ENCODE measurements at places on chromosomes 12 and 14.

GRCh38 chr14:82328442-82328841 is 794.8 kb upstream of the SEL1L start:
- no peaks in the 10 kb centered on the region for H3K4me1 ChIP-seq
- H3K27me3 ChIP-seq: no peaks in the 10 kb centered on the region
- no peak overlapping the region for H3K27ac ChIP-seq
- no peak overlapping the region for H3K4me3 ChIP-seq
- no peaks in the 10 kb centered on the region for H3K36me3 ChIP-seq

DNA sequence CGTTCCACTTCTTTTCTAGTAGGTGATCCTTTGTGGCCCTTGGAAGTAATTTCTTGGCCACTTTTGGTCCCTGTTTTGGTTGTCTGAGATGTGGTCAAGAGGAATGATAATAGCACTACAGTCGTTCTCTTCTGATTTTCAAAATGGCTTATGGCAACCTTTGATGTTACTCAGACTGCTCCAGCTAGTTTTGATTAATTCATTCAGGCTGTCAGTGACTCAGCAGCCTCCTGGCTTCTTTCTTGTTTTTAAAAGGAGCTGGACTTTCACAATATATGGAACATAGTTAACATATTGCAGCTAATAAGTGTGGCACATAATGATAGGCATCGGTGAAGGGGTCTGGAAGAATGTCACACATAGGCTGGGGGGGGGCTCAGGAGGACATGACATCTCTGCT is 47.3 kb downstream of the WDR20 start:
- no peaks in the 10 kb centered on the region for H3K36me3 ChIP-seq
- H3K4me1 ChIP-seq: peaks cover 33% of the 10 kb centered on the region
- H3K27me3 ChIP-seq: no peaks in the 10 kb centered on the region
- H3K4me3 ChIP-seq: peak overlapping the region; percentile 68
- peak overlapping the region; percentile 59 for H3K27ac ChIP-seq

DNA sequence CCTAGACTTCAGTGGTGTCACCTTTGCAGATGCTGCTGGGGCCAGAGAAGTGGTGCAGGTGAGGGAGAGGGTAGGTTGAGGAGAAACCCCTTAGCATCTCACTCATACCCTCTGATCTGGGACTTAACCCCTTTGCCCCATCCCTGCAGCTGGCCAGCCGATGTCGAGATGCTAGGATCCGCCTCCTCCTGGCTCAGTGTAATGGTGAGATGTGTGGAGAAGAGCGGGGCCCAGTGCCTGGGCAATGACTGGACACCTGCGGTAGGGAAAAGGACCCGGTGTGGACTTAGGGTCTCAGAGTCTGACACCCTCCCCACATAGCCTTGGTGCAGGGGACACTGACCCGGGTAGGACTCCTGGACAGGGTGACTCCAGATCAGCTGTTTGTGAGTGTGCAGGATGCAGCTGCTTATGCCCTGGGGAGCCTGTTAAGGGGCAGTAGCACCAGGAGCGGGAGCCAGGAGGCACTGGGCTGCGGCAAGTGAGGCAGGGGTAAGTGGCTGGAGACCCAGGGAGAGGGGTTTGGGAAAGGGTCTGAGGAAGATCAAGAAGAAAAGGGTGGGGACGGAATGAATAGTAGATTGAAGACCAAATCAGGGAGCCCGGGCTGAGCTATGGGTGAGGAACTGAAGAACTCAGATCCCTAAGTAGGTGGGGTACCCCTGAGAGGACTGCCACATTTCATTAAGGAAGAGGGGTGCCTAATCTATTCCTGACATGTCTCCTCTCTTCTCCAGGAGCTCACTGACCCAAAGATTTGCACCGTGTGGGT is 7.6 kb downstream of the B4GALNT1 start:
- no peak overlapping the region for H3K27ac ChIP-seq
- no peak for DNase-seq

DNA sequence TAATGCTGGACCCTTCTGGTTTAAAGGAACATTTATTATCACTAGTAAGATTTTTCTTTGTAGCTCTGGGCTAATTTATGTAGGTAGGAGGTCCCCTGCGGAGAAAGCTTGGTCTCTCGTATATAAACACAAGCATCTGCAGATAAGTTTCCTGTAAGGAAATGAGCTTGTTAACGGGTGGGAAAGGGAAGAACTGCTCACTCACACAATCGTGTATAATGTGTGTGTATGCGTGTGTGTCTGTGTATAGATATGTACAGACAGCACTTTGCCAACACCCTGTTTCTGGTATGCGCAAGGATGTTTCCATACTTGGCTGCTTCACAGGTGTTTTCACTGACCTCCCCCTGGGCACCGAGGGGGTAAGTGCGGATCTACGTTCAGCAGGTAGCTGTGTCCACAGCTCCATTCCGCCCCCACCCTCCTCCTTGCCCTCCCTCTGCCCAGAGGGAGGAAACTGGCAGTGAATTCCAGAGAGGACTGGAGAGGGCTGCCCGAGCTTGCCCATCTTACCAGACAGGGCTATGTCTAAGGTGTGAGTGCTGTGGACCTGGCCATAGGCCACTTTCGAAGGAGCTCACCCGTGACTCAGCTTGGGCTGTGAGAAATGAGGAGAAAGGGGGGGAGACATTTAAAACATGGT is 65.2 kb downstream of the NINJ2 start:
- no peaks in the 10 kb centered on the region for H3K27me3 ChIP-seq
- peaks cover 3% of the 10 kb centered on the region for H3K4me1 ChIP-seq
- H3K27ac ChIP-seq: no peak overlapping the region
- H3K36me3 ChIP-seq: no peaks in the 10 kb centered on the region
- no peak for DNase-seq

DNA sequence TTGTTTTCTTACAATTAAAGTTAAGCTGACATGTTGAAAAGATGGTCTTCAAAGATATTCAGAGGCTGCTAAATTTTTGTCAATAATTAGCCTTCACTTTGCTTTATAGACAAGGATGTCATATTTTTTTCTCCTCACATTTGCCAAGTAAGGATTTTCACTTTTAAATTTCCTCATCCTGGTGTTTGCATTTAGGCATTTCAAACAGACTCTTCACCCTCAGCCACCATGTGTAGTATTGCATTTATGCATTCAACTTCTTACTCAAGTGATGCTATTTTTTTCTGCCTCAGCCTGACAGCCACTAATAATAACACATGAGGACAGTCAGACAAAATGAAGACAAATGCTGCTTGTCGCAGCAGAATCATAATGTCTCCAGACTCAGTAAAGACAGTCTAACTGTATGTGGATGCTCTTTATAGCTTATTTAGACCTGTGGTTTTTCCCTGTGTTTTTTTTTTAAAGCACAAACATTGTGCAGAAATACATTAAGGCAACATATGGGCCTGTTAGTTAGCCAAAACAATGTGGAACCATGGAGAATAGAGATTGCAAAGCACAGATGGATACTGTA is 481.5 kb downstream of the NPAS3 start:
- H3K4me3 ChIP-seq: no peak overlapping the region
- no peaks in the 10 kb centered on the region for H3K4me1 ChIP-seq

GRCh38 chr12:113837528-113838296 is 128.4 kb downstream of the RBM19 start:
- H3K4me3 ChIP-seq: no peak overlapping the region
- no peak overlapping the region for H3K27ac ChIP-seq
- H3K4me1 ChIP-seq: peaks cover 13% of the 10 kb centered on the region
- DNase-seq: no peak
- H3K27me3 ChIP-seq: no peaks in the 10 kb centered on the region

GRCh38 chr12:47950856-47951468 is 12.4 kb upstream of the TMEM106C start:
- H3K36me3 ChIP-seq: no peaks in the 10 kb centered on the region
- H3K4me1 ChIP-seq: peaks cover 15% of the 10 kb centered on the region
- H3K4me3 ChIP-seq: no peak overlapping the region
- peaks cover 21% of the 10 kb centered on the region for H3K27me3 ChIP-seq

DNA sequence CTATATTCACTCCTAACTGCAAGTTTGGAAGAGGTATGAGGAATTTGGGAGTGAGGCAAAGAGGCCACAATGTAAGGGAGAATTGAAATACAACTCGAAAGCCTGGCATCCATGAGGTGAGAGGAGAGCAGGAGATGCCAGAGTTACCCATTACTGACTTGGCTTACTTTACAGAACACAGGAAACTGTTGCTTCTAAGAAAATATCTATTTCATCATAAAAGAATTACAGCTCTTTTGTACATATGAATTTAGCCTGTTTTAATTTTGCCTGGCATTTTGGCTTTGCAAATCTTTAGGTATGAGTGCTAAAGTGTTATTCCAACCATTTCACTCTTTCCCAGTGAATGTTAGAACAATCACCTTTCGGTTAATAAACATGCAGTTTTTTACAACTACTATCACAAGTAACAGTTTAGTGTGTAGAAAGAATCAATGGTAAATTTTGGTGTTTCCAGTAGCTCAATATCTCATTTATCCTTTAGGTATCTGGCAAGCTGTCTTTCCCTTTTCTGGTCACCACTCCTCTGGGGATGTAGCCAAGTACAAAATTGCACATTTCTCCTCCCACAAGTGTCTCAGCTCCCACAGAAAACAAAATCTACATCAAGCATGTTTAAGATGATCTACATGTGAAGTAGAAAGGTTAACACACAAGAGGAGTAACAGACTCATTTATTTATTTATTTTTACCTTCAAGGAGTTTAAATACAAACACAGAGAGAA is 196.6 kb upstream of the DCN start:
- no peaks in the 10 kb centered on the region for H3K4me1 ChIP-seq
- DNase-seq: no peak
- H3K27me3 ChIP-seq: no peaks in the 10 kb centered on the region
- no peak overlapping the region for H3K27ac ChIP-seq
- no peaks in the 10 kb centered on the region for H3K36me3 ChIP-seq
- no peak overlapping the region for H3K4me3 ChIP-seq

DNA sequence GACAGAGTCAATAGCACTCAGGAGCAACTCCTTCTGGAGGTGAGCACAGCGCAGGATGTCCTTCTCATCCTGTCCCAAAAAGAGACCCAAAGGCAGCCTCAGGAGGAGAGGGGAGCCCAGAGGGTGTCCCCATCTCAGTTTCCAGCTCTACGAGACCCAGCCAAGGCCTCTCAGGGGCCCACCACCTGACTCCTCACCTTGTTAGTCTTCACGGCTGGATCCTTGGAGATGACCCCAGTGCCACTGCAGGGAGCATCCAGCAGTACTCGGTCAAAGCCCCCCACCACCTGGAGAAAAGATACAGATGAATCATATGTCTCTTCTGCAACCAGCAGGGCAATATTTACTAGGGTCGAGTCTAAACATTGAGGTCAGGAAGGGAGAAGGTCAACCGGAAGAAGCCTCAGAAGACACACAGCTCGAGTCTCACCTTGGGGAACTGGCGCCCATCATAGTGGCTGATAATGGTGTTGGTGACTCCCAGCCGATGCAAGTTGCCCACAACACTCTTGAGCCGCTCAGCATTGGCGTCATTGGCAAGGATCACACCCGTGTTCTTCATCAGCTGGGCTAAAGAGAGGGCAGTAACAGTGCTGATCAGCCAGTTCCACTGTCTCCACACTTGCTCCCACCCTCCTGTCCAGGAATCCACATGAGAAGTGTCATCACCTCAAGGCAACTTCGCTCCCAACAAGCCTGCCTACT is 4.8 kb upstream of the IFFO1 start:
- H3K27ac ChIP-seq: no peak overlapping the region
- no peak for DNase-seq
- no peaks in the 10 kb centered on the region for H3K27me3 ChIP-seq
- H3K36me3 ChIP-seq: peaks cover 76% of the 10 kb centered on the region
- H3K4me3 ChIP-seq: no peak overlapping the region

GRCh38 chr14:65915125-65915524 is 502.6 kb downstream of the FUT8 start:
- H3K36me3 ChIP-seq: no peaks in the 10 kb centered on the region
- no peak overlapping the region for H3K4me3 ChIP-seq
- no peak overlapping the region for H3K27ac ChIP-seq
- H3K4me1 ChIP-seq: no peaks in the 10 kb centered on the region
- no peak for DNase-seq
- no peaks in the 10 kb centered on the region for H3K27me3 ChIP-seq

GRCh38 chr12:1766110-1766509 is 54.3 kb upstream of the LRTM2 start:
- H3K27me3 ChIP-seq: no peaks in the 10 kb centered on the region
- no peak overlapping the region for H3K4me3 ChIP-seq
- peaks cover 9% of the 10 kb centered on the region for H3K4me1 ChIP-seq
- H3K27ac ChIP-seq: peak overlapping the region; percentile 12
- DNase-seq: no peak
- peaks cover 6% of the 10 kb centered on the region for H3K36me3 ChIP-seq

Data from mesenchymal stem cell (in vitro differentiated cells and primary cell).